ENCODE measurements at places on chromosomes 1 and 21.
A peak's percentile ranks its signal among the peaks of the same experiment; 100 is the strongest.

DNA sequence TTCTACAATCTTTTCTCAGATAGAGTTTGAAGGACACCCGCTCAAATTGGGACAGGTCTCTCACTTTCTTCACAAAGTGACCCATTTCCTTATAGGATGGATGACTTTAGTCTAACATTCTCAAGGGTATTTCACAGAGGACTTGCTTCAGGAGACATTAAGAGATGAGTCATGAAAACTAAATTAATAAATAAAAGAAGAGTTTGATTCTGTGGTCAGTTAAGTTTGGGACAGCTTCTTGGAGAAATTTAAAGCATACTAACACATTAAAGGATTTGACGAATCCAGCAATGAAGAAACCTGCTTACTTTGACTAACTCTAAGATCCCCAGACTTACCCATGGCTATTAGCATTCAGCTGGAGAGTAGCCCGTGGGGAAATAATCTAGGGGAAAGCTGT is 95.6 kb upstream of the RAB3GAP2 start:
- DNase-seq = peak; percentile 6

- DNase-seq = no peak
These were observed 303.2 kb downstream of the LMX1A start for GRCh38 chr1:165053351-165053750.

DNA sequence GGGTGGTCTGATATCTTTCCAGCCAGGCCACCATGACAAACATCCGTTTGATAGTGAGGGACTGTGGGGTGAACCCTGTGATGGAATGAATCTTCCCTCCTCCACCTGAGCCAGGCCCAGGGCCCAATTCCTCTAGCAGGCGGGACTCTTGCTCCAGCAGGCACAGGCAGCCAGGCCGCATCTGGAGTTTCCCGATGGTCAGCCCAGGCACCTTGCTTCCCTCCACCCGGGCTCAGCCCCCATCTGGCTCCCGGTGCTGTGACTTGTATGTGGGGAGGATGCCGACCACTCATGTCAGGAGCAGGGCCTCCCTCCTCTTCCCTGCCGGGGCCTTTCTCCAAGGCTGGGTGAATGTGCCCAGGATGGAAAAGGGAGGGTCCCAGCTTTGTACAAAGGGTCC is 21.0 kb downstream of the KCNAB2 start:
- DNase-seq = no peak

- no peak for DNase-seq
These were observed 6.5 kb downstream of the TAL1 start for GRCh38 chr1:47225430-47226100.

- DNase-seq = no peak
These were observed 245.3 kb downstream of the RERE start for GRCh38 chr1:8572106-8572505.

GRCh38 chr1:237041795-237042525 is at the start of gene RYR2:
Gene RYR2, plus strand, starts transcription at chr1:237042184. Its CDS starts 338 bp downstream, at chr1:237042522.
- DNase-seq = no peak

- peak; percentile 60 for DNase-seq
These were observed 9.1 kb downstream of the YBEY start for GRCh38 chr21:46295177-46295770.

GRCh38 chr1:94299627-94300553 is 62.5 kb upstream of the ARHGAP29 start:
- peak; percentile 69 for DNase-seq

GRCh38 chr1:44068442-44068921 is 37.2 kb upstream of the SLC6A9 start:
- DNase-seq = no peak

Measured in HCEC 1CT (cell line).